PC-9 (cell line): ENCODE measurements at places on chromosomes 5 and 9. TPM values are rescaled to one million over a fixed set of nuclear protein-coding genes. Genes with fewer than 3 reads are reported as not detected.
A peak's percentile ranks its signal among the peaks of the same experiment; 100 is the strongest.

The EDIL3 gene
- 6.7 and 7.2 TPM in 2 replicates for total RNA-seq

The DCTN4 gene
- total RNA-seq = 49.1 and 54.1 TPM in 2 replicates

The IFNK gene
- total RNA-seq = not detected in 2 replicates

The SPINK5 gene
- 0.13 TPM in 1 of 2 replicates, not detected in the other for total RNA-seq

The PCDHGC3 gene
- total RNA-seq = 0.50 and 0.53 TPM in 2 replicates

The LRRC19 gene
- total RNA-seq = not detected in 2 replicates

The OMD gene
- not detected in 2 replicates for total RNA-seq

DNA sequence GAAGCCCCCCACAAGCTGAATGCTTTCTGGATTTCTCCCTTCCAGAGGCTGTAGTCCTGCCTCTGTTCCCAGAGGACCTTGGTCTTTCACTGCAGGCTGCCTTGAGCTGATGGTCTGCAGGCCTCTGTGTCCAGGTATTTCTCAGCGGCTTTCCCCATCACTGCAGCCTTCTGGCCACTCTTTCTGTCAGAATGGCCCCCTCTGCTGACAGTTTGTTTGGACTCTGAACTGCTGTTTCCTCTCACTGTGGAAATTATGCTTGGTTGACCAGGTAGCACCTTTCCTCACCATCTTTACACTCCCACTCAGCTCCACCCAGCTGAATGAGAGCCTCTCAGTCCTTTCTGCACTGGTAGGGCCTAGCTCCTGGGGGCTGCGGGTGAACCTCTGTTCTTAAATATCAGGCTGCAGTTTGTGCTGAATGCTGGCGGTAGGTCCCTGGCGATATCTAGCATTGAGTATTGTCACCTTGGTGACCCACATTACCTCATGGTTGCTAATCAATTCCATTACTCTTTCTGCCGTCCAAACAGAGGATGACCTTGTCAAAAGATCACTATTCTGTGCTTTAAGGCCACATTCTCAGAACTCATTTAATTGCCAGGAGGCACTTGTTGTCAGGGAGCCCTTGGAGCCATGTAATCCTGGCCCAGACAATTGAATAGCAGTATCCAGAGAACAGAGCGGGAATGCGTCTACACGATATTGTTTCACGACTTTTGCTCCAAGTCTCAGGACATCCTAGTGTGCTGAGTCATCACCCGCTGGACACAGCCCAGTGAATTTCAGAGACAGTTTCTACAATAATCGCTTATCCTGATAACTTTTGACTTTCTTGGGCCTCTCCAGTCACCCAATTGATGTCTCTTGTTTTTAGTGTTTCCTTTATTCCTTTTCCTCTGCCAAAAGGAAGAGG, 230.2 kb downstream of the TENT4A start:
- no peak for DNase-seq

DNA sequence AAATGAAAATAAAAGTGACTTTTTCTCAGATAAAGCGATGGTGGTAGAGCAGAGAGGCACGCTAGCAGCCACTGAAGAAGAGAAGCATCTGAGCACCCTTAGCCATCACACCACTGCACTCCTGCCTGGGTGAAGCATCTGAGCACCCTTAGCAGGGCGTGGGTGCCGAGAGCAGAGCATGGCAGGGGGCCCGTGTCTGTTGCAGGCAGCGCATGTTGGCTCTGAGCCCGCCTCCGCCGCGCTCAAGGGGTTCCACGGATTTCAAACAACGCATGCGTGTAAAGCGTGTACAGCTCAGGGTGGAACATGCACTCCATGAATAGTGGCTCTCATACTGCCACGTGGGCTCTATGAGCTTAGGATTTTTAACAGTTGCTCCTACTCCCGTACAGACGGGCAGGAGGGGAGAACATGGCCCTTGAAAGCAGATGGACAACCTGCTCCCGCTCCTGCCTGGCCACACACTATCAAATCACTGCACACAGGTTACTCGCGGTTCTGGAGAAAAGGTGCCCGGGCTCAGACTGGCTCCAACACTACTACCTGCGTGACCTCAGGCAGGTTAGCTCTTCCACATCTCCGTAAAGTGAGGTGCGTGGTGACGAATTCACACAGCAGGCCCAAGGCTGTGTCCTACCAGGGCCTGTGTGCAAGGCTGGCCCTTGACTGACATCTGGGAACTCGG, 12.1 kb downstream of the LRRC14B start:
- DNase-seq = no peak

- no peak for DNase-seq
These were observed 7.2 kb downstream of the PFN3 start for GRCh38 chr5:177393206-177393765.

GRCh38 chr5:98750693-98751092, 22.8 kb upstream of the RGMB start:
- no peak for DNase-seq

GRCh38 chr5:177176175-177176711, 42.7 kb downstream of the NSD1 start:
- DNase-seq = no peak

GRCh38 chr9:79256691-79257213, 315.0 kb upstream of the TLE4 start:
- no peak for DNase-seq

DNA sequence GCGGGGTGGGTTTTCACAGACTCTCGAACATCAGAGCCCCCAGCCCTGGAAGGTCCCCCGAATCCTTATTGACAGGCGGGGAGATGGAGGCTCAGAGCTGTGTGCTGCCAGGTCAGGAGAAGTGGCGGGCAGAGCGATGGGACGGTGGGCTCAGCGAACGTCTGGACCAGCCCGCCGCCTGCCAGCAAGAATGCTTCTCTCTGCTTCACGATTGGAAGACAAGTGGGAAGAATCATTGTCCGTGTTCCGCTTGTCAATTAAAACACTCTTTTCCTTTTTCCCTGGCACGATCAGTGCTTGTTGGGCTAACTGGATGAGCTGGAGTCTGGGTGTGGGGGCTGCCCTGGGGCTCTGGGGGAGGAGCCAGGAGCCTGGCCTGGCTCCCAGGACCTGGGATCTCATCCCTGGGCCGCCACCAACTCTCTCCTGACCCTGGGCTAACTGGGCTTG, 1.6 kb downstream of the COL5A1 start:
- DNase-seq = no peak

DNA sequence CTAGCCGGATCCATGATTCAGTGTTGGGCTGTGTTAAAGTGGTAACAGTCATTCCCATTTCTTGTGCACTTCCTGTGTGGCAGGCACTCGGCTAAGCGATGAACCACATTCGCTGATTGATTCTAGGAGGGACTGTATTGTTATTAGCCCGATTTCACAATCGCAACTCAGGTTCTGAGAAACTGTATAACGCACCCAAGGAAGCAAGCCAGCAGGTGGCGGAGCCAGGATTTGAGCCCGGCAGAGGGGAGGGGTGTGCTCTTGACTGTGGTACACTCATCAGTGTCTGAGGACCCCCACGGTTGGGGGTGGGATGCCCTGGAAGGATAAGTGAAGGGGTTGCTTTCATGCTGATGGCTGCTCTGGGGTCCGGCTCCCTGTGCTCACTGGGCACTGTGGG, 34.7 kb downstream of the LRSAM1 start:
- no peak for DNase-seq

DNA sequence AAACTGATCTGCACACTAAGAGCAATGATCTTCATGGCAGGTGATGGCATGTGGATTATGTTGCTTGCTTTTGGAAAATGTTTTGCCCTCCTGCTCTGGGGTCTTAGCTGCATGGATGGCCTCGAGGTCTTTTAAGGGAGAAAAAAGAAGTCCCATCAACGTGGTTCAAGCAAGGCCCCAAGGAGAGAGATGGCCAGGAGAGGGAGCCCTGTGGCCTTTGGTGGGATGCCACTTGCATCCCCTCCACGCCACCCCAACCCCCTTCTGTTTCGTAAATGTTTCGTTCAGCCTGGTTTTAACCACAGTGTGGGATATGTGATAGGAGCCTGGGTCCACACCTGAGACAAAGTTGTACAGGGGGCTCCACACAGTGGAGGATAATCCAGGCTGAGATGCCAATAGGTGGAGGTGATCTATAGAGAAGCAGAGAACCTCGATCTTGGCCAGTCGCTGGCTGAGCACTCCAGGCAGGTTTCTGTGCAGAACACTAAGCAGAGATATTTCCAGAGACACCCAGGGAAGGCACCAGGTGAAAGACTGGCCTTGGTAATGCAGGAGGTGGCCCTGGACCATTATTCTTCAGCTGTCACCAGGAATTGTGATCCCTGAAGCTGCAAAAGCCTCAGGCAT, 25.8 kb upstream of the FRRS1L start:
- no peak for DNase-seq

- DNase-seq = no peak
These were observed 13.3 kb upstream of the GNG10 start for GRCh38 chr9:111648066-111648465.

DNA sequence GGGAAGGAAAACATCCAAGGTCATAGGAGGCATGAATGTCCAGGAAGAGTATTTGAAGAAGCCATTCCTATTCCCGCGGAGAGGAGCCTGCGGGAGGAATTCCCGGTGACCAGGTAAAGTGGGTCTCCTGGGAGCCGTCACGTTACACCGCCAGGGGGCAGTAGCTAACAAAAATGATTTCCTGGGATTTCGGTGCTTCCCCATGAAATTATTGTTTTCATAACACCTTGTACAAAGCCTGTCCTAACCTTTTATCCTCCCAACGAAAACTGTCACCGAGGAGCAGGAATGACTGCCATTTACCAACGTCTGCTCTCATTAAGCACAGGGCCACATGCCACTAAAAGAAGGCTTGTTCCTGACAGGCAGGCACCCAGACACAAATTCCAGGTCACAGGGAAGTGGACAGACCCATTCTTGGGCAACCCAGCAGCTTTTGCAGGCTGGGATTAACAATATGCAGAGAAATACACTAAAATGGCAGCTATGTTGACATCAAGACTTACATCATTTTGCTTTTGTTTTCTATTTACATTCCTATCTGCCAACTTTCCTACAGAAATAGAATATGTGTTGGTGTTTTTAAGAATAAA, 41.2 kb upstream of the CTSL start:
- peak; percentile 64 for DNase-seq

DNA sequence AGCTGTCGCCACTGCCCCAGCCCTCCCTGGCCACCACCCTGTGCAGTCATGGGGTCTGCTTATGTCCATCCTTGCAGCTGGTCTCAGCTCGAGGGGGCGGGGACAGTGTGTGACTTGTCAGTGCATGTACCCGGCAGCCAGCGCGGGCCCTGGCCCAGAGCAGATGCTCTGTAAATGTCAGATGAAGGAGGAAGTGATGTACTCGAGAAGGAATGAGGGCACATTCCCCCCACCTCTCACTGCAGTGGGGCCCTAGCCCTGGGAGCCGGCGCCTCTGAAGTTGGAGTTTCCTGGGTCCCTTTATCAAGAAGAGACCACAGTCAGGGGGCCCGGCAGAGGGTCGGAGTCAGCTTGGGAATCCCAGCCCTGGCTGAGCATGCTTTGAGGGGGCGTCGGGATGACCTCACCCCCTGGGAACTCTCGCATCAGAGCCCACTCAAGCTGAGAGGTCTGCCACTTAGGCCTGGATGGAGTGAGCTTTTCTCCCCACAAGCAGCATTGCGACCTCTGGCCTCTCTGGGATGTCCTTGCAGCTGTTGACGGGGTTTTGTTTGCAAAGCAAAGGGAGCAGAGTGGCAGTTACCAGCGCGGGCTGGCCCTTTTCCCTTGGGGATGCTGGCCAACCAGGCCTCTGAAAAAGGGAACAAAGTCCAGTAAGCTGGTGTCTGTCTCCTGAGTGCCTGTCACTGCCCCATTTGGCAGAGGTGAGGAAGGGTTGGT, 19.0 kb downstream of the NEURL1B start:
- DNase-seq = no peak

- DNase-seq = no peak
These were observed 111.6 kb upstream of the SHB start for GRCh38 chr9:38180656-38181055.

DNA sequence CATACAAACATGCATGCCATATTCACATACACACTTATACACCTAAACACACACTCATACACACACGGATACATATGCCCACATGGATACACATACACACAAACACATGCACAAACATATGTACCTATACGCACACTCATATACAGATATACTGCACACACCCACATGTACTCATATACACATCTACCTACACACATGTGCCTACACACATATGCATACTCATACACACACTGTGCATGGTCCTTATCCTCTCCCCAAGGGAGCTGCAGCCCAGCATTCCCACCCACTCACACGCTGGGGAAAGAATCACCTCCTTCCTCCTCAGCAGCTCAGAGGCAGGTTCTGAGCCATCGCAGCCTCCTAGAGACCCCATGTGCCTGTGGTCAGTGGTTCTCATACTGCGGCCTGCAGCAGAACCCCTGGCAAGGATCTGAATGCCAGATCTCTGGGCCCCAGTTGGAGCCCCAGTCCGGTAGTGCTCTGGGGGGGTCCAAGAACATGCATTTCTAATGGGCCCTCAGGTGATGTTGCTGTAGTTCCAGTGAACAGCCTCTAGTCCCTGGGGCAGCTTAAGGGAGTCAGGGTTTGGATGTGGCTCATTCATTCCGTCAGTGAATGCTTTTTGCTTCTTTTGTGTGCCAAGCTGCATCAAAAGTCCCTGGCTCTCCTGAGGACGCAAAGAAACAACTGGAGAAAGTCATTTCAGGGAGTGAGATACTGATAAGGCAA, 39.0 kb downstream of the SEMA4D start:
- no peak for DNase-seq

- no peak for DNase-seq
These were observed 422.1 kb downstream of the PDE4D start for GRCh38 chr5:59471463-59471862.

DNA sequence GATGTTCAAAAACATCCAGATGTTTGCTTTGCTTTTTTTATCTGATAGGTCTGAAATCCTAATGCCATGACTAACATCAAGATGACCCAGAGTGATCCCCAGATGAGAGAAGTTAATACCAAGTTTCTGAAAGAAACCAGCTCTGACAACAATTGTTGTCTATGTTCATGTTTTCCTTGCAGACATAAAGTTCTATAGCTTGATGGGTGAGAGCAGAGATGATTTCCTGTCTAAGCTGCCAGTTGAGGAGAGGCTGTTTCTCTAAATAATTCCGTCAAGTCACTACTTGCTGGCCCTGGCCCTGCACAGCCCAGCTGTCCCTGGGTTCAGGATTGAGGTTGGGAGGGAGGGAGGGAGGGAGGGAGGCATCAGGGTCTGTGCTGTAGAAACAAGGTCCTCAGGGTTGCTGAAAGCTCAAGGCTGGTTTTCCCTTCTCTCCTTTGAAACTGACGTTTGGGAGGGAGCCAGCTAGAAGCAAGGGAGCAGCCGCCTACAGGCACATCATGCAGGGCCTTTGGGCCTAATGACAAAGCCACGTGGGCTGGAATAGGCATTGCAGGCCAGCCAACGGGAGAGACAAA, 3.9 kb downstream of the SPARC start:
- DNase-seq = no peak

DNA sequence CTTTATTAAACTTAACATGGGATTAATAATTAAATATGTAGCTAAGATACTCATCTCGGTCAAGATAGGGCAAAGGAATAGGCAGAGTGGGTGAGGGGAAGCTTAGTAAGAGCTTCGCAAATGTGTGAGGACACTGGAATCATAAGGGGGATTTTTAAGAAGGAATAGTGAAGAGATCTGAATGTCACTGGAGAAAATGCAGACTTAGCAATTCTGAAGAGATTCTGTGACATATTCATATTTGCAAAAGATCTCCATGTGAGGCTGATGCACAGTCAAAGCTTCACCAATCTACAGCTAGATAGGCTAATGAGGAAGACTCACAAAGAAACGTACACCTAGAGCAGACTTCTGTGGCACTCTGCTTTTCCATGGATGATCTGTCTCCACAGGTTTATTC, 1202.8 kb upstream of the CDH6 start:
- no peak for DNase-seq
